ENCODE measurements at places on chromosomes 7 and 10.

- no peak for DNase-seq
Observed at GRCh38 chr10:68111584-68111983, 2.3 kb downstream of the MYPN start.

GRCh38 chr10:49242604-49243003 lies 54.4 kb upstream of the TMEM273 start:
- no peak for DNase-seq

- DNase-seq: no peak
Observed at GRCh38 chr10:670990-671389, 18.5 kb downstream of the DIP2C start.

DNA sequence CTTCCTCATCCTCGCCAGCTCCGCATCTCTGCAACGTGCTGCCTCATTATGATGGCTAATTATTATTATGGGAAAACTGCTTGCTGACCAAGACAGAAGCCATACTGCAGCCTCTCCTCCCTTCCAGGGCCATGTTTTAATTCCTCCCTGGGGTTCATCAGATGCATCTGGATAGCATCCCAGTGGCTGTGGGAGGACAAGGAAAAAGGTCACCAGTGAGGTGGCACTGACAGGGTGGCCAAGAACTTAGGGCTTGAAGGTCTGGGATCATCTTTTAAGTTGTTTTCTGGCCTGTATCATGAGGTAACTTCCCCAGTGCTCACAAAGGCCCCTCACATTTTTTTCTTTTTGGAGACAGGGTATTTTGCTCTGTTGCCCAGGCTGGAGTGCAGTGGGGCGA lies 39.6 kb downstream of the KCNH2 start:
- DNase-seq: no peak

GRCh38 chr10:84214612-84215235 lies 10.6 kb downstream of the LRIT2 start:
- peak; percentile 62 for DNase-seq

DNA sequence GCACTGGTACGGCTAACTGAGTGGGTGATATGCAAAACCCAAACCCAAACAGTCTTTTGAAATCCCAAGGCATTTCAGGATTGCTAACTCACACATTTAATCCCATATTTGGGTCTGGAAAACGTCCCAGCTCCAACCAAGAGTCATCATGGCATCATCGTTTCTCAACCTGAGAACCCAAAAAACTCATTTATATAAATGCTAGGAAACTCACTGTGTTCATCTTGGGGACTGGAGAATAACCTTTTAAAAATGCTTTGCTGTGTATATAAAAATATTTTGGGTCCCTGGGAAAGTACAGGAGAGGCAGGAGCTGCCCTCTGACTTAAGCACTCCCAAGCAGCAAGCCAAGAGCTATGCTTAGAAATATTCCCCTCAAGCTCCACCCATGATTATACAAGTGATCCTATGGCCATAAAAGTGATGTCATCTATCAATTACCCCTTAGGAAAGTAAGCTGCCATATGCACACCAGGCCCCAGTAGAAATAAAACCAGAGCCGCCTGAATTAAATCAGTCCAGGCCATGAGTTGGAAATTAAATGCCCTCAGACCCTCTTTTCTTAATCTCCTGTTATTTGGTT lies 352.1 kb downstream of the FRMD4A start:
- DNase-seq: no peak

DNA sequence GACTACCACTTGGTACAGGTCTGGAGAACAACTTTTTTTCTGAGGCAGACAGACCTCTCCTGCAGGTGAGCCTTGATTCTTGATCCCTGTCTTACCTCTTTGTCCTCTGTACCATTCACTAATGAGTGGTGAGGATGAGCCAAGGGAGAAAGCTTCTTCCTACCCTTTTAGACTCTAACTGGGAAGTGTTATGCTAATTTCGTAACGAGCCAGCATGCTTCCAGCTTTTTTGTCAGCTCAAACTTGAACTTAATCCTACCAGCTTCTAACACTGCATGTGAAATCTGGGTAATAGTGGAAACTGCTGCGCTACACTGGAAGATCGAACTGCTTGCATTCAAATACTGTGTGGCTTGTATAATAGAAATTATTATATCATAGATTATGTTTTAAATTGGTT lies 87.0 kb downstream of the NEUROD6 start:
- no peak for DNase-seq

GRCh38 chr10:132039371-132039770 lies 26.4 kb upstream of the JAKMIP3 start:
- DNase-seq: no peak

DNA sequence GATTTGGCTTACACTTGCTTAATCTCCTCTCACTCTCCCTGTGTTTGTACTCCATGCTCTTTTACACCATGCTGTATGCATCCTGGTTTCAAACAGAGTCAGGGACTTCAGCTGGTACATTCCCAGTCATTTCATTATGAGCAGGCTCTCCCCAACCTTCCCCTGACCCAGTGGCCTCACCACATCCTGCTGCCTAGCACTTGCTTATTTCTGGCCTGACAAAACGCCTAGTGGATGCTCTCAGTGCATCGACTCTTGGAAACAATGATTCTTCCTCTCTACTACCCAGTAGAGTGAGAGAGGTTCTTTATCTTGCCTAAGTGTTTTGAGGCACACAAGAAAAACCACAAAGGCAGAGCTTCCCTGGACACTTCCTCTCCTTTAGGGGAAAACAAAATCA lies 63.4 kb downstream of the CAV1 start:
- peak; percentile 28 for DNase-seq

GRCh38 chr7:76011442-76011861 lies 17.1 kb upstream of the TMEM120A start:
- DNase-seq: no peak

DNA sequence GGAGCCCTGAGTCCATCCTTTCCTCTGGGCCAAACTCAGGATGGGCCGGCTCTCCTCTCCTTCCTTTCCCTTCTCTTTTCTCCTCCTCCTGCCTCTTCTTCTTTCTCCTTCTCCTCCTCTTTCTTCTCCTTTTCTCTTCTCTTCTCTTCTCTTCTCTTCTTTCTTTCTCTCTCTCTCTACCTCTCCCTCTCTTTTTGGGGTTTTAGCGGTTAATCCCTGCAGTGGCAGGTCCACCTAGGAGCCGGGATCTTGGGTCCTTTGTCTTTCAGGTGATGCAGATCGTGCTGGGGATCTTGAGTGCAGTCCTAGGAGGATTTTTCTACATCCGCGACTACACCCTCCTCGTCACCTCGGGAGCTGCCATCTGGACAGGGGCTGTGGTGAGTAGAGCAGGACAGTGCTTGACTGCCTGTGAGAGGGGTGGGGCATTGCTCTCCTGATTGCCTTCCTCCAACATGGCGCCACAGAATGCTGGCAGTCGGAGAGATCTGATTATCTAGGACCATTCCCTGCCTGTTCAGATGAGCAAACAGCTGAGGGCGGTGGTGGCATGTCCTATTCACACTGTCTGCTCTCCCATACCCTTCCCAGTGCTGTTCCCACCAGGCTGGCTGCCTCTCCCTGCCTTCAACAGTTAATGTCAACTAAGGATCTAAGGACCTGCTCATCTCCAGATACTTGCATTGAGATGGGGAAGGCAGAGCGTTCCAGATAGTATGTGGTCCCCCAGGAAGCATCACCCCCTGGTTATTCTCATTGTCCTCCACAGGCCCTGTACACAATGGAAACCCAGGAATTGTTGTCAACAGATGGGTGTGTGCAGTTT lies 1.6 kb downstream of the TMEM176A start:
- DNase-seq: no peak

GRCh38 chr10:79208251-79208983 lies 138.9 kb upstream of the PPIF start:
- no peak for DNase-seq

DNA sequence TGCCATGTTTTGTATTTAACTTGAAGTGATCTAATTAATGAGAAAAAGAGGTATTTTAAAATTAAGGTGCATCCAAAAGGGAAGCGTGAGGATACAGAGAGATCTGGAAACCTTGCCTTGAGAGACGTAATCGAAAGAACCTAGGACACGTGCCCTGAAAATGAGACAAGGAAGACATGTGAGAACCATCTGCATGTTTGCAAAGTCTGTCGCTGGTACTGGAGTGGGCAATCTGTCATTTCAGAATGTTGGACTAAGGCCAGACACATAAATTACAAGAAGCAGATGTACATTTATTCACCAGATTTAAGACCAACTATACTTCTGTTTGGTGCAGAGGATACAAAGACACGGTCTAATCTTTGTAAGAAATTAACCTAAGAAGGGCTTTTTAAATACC lies 9.2 kb downstream of the AGR2 start:
- DNase-seq: no peak

GRCh38 chr10:88392222-88392621 lies 190.9 kb downstream of the RNLS start:
- no peak for DNase-seq

GRCh38 chr10:128221807-128222206 lies 95.6 kb upstream of the MKI67 start:
- DNase-seq: no peak

DNA sequence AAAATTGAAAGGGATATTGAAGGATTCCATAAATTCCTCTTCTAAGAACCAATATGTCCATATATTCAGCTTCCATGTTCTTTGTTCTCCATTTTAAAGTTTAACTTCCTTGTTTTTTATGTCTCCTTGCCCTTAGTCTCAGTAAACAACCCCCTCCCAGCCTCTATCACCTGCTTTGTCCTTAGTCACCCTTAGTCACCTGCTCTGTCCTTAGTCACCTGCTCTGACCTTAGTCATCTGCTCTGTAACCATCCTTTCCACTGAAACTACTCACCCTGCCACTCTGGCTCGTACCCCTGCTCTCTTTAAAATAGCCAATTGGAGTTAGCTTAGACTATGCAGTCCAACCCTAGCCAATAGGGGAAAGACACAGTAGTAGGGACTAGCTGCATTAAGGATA lies 136.2 kb upstream of the TMEM106B start:
- DNase-seq: no peak

DNA sequence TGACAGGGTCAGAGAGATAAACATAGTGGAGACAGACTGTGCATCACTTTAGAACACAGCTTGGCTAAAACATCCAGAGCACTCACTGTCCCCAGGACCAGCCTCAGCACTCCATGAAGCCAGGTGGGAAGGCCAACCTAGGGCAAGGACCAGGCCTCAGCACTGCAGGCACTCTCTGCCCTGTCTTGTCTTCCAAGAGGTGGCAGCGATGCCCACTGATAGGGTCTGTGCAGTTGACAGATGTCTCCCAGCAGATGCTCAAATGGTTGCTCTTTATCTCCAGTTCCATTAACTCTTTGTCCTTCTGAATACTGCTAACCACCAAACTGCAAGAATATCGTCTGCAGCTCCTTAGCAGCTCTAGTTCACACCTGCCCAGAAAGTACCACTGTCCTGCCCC lies 9.1 kb downstream of the DDX56 start:
- no peak for DNase-seq

DNA sequence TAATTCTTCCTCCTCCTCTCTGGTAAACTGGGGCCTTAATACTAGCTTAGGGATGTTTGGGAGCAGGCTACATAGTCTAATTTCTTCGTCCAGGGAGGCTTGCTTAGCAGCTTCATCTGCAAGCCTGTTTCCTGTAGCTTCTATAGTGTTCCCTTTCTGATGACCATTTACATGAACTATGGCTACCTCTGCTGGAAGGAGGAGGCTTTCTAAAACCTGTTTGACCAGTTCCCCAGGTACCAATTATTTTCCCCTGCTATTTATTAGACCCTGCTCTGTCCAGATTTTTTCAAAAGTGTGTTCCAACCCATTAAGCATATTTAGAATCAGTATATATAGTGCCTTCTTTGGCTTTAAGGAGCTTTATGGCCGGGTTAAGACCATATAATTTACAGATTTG lies 38.8 kb upstream of the DNAH11 start:
- no peak for DNase-seq

- no peak for DNase-seq
Observed at GRCh38 chr7:23654508-23654907, 25.5 kb upstream of the FAM221A start.

DNA sequence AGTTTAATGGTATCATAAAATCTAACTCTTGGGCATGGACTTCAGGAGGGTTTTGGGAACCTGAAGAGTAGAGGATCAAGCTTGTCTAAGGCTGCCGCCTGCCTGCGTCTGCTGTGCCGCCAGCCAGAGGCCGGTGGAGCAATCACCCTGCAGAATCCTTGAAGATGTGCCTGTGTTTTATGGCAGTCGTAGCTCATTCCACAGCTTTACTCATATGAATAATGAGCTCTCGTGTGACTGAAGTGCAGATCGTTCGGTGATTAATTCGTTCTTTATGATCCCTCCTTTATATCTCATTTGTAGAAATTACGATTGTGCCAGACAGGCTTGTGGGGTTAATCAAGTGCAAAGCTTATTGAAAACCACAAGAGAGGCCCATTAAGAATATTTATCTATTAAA lies 100.8 kb downstream of the ACTR3B start:
- no peak for DNase-seq

GRCh38 chr10:130218936-130219335 lies 82.7 kb downstream of the GLRX3 start:
- DNase-seq: no peak

- DNase-seq: no peak
Observed at GRCh38 chr10:68700197-68700596, 20.8 kb upstream of the CCAR1 start.

DNA sequence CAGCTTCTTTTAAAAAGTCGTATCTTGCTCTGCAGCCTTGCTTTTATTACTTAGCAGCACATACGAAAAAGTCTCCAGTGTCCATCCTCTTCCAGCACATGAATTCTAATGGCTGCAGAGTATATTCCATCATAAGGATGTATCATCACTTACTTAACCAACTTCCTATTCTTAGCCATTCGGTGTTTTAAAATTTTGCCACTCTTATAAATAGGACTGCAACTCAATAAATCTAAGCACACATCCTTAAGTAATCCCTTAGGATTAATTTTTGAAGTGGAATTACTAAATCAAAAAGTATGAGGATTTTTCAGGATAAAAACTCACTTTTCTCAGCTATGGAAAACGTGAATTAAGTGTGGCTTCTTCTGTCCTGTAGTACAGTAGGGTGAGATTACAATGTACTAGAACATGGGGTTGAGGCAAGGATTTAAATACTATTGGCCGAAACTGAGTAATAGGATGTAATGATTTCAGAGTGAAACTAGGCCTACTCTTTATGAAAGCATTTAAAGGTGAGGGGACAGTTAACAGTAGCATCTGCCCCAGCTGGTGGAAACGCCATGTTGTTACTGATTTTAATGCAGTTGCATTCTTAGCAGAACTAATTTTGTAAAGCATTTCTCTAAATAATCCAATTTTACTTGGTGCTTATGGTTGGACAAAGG lies 1035.5 kb downstream of the LRMDA start:
- DNase-seq: no peak

- no peak for DNase-seq
Observed at GRCh38 chr7:8111282-8111960, 142.8 kb downstream of the GLCCI1 start.

Data from endothelial cell (in vitro differentiated cells).